ENCODE measurements at places on chromosomes 7 and 10.

DNA sequence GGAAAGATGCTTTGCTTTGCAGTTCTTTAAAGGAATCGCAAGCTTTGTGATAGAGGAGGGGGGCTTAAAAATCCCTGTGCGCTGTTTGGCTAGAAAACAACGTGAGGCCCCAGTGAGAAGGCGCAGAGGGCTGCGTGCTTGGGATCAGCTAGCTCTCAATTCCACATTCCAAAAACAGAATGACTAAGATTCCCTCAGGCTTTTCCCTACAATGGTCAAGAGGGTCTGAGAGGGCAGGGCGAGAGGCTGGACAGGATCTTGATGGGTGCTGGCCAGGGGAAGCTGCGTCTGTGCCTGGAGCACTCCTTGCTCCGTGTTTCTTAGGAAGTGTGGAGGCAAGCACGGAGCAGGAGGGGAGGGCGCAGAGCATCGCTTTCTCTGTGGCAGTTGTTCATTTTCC lies 72.1 kb upstream of the INHBA start:
- DNase-seq, result no peak

GRCh38 chr7:135160858-135161653 lies 9.5 kb downstream of the CYREN start:
- DNase-seq, result no peak

GRCh38 chr7:112648781-112649180 lies 141.4 kb downstream of the TMEM168 start:
- no peak for DNase-seq

- no peak for DNase-seq
Measured at GRCh38 chr10:34437906-34438305, 377.2 kb downstream of the PARD3 start.

DNA sequence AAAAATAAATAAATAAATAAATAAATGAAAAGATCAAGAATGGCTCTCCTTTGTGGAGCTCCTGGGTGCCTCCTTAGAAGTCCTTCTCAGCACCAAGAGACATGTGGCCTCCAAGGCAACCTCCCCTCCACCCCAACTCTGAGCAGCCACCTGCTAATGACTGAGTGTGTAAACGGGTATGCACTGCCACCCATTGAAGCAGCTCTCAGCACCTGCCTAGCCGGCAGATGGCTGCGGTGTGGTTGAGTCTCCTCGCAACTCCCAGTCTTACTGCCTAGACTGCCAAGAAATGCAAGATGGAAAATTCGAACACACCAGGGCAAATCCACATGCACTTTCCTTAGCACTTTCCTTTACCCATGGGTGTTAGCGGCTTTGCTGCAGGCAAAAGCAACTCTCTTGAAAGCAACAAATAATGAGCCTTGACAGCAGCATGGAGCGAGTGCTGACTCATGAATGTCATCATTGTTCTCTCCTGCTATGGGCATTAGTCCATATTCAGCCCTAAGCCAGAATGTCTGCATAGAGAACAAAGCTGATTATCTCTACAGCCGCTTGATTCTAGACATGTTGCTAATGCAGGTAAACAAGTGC lies 913.9 kb upstream of the AUTS2 start:
- peak; percentile 69 for DNase-seq

DNA sequence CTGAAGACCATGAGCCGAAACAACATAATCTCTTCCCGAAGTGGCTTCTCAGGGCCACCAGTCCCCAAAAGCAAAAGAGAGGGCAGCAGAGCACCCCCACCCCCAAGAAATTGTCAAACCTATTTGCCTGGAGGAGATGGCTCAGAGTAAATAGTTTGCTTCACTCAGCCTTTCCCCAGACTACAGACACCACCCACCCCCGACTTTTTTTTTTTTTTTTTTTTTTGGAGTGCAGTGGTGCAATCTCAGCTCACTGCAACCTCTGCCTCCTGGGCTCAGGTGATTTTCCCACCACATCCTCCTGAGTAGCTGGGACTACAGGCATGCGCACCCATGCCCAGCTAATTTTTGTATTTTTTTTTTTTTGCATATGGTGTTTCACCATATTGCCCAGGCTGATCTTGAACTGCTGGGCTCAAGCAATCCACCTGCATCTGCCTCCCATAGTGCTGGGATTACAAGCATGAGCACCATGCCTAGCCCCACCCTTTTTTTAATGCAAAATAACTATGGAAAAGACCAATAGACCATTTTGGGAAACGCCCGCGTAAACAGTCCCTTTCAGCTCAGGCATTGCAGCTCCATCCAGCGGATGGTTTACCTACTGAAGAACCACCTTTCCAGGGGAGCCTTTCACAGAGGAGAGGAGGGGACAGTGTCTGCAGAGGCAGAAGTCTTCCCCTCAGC lies 9.7 kb downstream of the ZMIZ1 start:
- DNase-seq, result no peak

DNA sequence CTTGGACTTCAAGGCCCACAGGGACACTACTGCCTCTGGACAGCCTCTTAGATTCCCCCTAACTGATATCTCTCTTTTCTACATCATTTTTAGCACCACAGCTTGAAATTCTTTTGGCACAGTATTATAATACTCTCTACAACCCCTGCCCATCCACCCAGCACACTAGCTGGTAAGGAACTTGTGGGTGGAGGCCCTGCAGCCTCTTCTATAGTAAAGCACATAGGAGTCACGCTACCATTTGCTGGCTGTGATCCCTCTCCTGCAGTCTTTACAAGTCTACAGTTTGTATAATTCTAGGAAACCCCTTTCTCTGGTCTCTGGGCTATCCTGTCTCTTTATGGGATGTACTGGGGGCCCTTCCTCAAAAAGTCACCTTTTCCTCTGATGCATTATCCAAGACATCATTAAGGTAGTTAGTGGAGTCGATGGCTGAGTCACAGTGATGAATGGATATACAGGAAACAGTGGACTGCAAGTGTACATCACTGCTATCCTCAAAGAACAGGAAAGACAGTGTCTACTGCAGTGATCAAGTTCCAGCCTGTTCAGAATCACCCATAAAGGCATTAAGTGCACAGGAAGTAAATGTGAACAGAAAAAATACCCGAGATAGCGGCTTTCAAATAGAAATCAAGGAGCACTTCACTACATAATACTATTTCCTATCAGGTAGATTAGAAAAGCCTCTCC lies 54.4 kb downstream of the STK17A start:
- no peak for DNase-seq

GRCh38 chr10:5910323-5911100 lies 20.5 kb downstream of the FBH1 start:
- peak; percentile 62 for DNase-seq

- peak; percentile 26 for DNase-seq
Measured at GRCh38 chr7:73343671-73344380, 15.9 kb downstream of the FKBP6 start.

- DNase-seq, result no peak
Measured at GRCh38 chr7:43803865-43804264, 45.4 kb downstream of the BLVRA start.

DNA sequence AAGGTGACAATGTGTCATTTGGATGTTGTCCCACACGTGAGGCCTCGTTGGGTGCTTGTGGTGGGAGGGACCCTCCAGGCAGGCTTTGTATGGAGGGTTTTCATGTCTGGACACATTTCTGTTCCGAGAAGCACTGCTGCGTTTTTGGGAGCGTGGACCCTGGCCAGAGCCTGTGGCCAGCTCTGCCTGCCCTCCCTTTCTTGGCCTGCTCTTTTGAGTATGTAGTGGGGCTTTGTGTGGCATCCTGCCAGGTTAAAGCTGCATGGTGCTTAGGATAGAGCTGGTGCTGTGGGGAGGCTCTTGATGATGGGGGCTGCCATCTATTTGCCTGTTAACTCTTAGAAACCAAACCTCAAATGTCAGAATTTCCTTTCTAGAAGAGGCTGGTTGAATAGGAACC lies 45.7 kb downstream of the GLRX3 start:
- DNase-seq, result no peak

- no peak for DNase-seq
Measured at GRCh38 chr10:112442063-112442462, 4.7 kb downstream of the ZDHHC6 start.

DNA sequence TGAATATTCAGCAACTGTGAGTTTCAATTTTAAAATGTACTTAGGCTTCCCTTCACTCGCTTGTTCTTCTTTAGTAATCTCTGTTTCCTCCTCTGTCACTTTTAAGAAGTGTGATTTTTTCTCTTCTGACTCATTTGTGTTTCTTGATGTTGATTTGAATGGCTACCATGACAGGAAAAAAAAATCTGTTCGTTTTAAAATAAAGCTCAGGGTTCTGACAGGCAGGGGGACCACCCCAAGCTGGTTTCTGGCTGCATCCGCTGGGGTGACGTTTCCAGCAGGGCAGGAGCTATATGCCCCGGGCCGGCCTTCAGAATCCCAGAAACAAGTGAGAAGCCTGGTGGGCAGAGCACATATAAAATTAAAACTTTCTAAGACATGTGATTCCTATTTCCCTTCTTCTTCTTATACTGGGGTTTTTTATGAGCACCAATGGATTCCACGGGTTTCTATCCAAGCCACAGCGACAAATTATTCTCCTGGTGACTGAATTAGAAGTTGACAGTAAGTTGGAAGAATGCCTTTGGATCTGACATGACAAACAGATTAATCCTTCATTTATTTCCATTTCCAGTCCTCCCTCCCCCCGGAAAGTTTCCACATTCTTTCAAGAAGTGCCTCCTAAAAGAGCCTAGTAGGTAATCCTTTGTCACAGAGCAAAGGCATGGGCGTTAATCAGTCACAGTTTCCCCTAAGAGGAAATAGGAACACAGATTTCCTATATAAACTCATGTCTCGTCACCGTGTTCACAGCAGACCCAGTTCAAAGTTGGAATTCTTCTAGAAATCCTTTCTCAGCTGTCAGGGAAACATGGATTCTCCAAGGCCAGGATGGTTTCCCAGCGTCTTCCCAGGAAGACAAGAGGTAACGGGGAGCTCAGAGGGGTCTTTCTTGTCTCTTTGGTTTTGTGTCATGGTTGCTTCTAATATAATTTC lies 79.9 kb downstream of the PTPRE start:
- DNase-seq, result no peak

DNA sequence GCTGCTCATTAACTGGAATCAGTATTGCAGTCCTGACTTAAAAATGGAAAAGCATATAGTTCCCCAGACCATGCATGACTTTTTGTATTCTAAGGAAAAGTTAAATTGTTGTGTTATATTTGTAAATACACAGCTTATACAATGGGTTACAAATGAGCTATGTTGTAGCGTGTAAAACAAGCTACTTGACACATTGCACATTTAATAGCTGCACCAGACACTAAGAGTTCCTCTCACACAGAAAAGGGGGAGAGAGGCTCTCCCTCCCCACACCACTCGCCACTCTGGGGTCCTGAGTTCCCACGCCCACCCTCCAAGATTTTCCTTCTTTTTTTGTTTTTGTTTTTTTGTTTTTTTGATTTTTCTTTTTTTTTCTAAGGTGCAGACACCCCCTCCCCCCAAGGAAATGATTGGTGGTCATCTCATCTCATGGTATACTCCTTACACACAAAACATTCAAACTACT lies 6.3 kb downstream of the KLF6 start:
- no peak for DNase-seq

DNA sequence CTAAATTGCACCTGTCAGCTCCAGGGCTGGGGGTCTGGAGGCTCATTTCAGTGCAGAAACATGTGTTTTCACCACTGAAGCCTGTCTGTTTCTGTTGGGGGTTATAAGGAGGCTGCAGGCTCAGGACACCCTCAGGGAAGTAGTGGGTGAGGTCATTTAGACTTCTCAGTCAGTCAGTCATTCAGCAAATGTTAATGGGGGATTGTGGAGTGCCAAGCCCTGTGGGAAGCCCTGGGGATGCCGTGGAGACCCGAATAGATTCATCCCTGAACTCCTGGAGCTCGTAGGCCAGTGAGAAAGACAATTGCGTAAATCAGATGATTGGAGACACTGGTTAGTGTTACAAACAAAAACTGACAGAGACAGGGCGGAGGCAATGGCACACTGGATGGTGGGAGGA lies 19.2 kb downstream of the LHPP start:
- no peak for DNase-seq

DNA sequence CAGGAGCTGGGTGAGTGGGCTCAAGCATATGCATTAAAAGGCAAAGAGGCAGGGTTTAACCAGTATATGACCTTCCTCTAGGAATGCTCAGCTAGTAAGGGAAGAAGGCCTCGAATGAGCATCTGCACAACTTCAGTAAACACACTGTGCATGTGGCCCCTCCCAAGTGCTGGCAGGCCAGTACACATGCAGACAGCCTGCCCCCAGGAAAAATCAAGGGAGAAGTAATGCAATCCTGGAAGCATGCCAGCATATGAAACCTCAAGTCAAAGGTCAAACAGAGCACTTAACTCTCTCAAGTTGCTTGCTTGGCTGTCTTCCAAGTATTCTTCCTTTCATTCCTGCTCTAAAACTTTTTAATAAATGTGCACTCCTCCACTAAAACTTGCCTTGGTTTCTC lies 208.4 kb downstream of the ACTR3B start:
- DNase-seq, result no peak

DNA sequence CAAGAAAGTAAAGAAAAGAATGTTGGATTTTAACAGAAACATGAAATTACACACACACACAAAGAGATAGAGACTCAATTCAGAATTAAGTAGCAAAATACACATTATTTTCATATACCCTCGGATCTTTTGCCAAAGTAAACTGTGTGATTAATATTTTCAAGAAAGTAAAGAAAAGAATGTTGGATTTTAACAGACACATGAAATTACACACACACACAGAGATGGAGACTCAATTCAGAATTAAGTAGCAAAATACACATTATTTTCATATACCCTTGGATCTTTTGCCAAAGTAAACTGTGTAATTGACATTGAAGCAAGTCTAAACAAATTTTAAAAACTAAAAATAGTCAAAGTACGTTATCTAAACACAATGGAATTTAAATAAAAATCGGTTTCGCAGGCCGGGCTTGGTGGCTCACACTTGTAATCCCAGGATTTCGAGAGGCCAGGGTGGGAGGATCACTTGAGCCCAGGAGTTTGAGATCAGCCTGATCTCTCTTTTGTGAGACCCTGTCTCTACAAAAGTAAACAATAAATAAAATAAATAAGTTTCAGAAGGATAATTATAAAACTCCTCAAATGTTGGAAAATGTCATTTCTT lies 337.3 kb upstream of the MAGI2 start:
- peak; percentile 49 for DNase-seq

- no peak for DNase-seq
Measured at GRCh38 chr7:91135703-91136430, 128.4 kb upstream of the FZD1 start.

DNA sequence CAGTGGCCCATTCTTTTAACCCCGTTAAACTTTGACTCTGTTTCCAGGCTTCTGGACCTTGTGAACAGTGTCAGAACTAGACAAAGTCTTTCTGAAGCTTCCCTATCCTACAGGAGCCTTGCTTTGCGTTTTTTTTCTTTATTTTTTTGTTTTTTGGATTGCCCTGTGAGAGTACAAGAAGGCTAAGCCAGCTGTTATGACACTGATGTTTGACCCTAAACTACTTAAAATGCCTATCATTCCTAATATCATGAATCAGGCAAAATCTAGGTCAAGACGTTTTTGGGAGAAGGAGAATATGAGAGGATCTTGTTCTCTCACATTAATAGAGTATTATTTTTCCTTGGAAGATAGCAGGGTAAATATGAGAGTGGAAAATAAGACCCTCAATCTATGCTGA lies 79.8 kb downstream of the EPDR1 start:
- no peak for DNase-seq

DNA sequence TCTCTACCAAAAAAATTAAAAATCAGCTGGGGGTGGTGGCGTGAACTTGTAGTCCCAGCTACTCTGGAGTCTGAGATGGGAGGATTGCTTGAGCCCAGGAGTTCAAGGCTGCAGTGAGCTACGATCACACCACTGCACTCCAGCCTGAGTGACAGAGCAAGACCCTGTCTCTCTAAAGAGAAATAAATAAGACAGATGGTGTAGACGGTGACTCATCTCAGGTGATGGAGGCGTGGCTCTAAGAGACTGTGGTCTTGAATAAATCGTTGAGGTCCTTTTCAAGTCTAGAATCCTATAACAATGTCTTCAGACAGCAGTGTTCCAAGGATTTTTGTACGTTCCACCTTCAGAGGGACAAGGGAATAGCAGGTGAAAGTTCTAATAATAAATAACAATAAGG lies 53.8 kb upstream of the PFKFB3 start:
- no peak for DNase-seq

All from NCI-H2081 (cell line).